Stimulated activated CD4-positive, alpha-beta T cell treated with anti-CD3 and anti-CD28 coated beads, Interleukin-1b, Interleukin-23, amount 100 ng/mL, for 1 hour (primary cell): ENCODE measurements at places on chromosomes 2 and 18.

DNA sequence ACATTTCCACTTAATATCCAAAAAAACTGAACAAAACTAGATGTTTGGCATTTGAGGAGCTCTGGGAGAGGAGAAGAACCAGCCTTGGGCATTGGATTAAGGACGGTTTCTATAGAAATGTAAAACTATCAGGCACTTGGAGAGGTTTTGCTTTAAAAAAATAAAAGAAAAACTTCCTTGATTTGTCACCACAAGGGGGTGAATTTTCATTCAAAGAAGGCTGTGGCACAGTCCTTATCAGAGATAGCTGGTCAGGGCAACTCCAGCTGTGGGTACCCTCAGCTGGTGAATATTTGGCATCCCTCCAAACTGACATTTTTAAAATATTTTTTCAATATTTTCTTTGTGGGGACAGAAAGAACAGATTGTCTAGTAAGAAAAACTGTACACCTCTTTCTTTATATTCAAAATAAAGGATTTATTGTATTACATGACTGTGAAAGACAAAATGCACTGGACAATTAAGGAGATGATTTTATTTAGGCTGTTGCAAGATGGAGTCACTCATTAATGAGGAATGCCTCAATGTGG, 46.1 kb upstream of the TBC1D8 start:
- DNase-seq: no peak

DNA sequence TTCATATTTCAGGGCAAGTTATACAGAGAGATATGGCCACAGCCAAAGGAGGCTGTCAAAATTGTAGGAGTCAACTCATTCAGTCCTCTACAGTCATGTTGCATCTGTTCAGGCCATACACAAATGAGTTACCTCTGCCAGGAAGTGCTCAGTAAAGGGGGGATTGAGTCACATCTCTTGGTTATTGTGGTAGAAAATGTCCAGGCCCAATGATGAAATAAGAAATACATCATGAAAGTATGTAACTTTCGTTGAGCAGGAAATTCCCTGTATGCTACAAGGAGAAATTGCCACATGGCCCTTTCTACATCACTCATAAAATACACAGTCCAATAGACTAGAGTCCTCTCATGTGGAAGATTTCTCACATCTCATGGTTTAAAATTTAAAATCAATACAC, 103.9 kb upstream of the COL3A1 start:
- no peak for DNase-seq

GRCh38 chr2:1727101-1727771, 17.1 kb downstream of the PXDN start:
- DNase-seq: no peak

- DNase-seq: no peak
Observed at GRCh38 chr2:55119711-55120487, 69.6 kb upstream of the RTN4 start.

DNA sequence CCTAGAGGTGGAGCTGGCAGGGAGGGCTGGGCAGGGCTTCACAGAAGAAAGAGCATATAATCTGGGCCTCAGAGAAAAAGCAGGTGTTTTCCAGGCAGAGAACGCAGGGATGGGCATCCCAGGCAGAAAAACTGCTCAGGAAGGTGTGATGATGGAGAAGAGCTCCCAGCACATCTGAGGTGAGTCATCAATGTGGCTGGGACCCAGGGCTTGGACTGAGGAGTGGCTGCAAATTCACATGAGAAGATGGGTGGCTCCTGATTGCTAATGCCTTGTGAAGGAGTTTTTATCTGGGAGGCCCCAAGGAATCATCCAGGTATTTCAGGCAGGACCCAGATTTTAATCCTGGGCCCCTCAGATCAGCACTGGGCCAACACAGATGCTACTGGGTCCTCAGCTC, 10.2 kb downstream of the IL1F10 start:
- DNase-seq: no peak

DNA sequence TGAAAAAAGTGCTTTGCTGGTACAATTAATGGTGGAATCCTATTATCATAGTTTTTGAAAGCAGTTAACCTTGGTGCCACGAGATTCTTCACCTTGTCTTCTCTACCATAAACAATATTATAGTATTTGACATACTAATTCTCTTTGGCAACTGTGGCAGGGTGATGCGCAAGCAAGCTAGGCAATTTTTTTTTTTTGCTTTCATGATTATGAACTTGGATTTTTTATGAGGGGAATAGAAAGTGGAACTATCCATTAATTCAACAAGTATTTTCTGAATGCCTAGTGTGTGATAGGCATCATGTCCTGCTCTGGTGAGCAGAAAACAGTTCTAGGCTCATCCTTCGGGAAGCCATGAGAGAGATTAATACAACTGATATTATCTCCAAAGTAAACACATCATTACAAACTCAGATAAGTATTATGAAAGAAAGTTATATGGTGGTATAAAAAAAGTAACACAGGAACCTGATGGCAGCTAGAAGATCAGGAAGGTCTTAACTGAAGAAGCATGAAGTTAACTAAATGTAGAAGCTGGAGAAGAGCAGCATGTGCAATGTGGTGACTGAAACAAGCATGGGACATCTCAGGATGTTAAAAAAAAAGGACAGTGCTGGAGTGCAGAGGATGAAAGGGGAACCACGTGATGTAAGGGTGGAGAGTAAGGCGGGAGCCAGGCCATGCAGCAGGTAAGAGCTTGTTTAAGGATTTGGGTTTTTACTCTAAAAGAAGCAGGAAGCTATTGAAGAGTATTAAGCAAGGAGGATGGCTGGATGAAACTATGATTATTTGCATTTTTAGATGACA, 113.7 kb downstream of the ZEB2 start:
- no peak for DNase-seq

- DNase-seq: no peak
Observed at GRCh38 chr2:132588576-132588975, 81.4 kb downstream of the LYPD1 start.
